ENCODE measurements at places on chromosomes 1 and 21. TPM values are rescaled to one million over a fixed set of nuclear protein-coding genes. Genes with fewer than 3 reads are reported as not detected.

MAST2 gene
- total RNA-seq = 11.1 TPM

OLFML3 gene
- total RNA-seq = 0.45 TPM

RGS1 gene
- not detected for total RNA-seq

KRTAP19-6 gene
- not detected for total RNA-seq

ERICH3 gene
- not detected for total RNA-seq

PRAMEF4 gene
- total RNA-seq = not detected

S100B gene
- total RNA-seq = not detected
